ENCODE measurements at places on chromosomes 12 and 14.

- no peak for DNase-seq
Observed at GRCh38 chr12:93786656-93787397, 109.7 kb downstream of the CRADD start.

DNA sequence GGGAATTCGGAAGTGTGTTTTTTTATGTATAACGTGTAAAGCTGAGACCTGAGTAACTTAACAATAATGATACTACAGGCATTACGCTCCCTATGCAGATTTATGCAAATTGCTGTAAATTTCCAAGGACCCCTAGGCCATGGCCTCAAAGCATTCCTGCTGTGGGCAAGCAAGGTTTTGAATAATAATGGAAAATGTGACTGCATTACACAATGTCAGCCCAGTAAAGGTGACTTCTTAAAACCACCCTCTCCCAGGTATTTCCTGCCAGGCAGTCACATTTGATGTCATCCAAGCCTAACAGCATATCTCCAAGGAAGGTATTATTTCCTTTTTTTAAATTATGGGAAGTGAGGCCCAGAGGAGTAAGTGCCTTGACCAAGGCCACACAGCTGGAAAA lies 621.0 kb downstream of the BCL11B start:
- no peak for DNase-seq

- no peak for DNase-seq
Observed at GRCh38 chr12:109993091-109993490, 3.1 kb downstream of the GIT2 start.

- DNase-seq, result no peak
Observed at GRCh38 chr12:88309546-88309945, 167.4 kb downstream of the TMTC3 start.

- no peak for DNase-seq
Observed at GRCh38 chr12:132300789-132301722, 28.3 kb downstream of the GALNT9 start.

GRCh38 chr12:119826661-119827445 lies 50.3 kb downstream of the CIT start:
- DNase-seq, result no peak

GRCh38 chr14:102770147-102771123 lies 6.8 kb upstream of the TRAF3 start:
- no peak for DNase-seq

GRCh38 chr12:132651444-132652100 lies 33.0 kb downstream of the P2RX2 start:
- DNase-seq, result no peak
